Uterus (tissue), 4 donors: ENCODE measurements at places on chromosomes 3 and 15.

- H3K4me3 ChIP-seq, result no peak overlapping the region
- H3K27me3 ChIP-seq, result no peaks in the 10 kb centered on the region
- no peaks in the 10 kb centered on the region for H3K4me1 ChIP-seq
- no peak for DNase-seq
- no peaks in the 10 kb centered on the region for H3K36me3 ChIP-seq
Measured at GRCh38 chr3:65844370-65844769, 194.3 kb downstream of the MAGI1 start.

DNA sequence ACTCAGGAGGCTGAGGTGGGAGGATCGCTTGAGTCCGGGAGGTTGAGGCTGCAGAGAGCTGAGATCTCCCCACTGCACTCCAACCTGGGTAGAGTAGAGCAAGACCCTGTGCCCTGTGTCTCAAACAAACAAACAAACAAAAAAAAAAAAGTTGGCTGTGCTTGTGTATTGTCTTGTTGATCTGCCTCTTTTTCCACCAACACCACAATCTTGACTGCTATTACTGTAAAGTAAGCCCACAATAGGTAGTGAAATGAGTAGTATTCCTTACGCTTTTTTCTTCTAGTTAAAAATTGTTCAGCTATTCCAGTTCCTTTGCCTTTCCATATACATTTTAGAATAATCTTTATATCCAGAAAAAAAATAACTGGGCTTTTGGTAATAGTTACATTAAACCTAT, 35.5 kb downstream of the PTH1R start:
- no peak overlapping the region for H3K4me3 ChIP-seq
- H3K4me1 ChIP-seq, result peaks cover 8% of the 10 kb centered on the region
- no peaks in the 10 kb centered on the region for H3K36me3 ChIP-seq
- H3K27ac ChIP-seq, result no peak overlapping the region
- no peaks in the 10 kb centered on the region for H3K27me3 ChIP-seq

DNA sequence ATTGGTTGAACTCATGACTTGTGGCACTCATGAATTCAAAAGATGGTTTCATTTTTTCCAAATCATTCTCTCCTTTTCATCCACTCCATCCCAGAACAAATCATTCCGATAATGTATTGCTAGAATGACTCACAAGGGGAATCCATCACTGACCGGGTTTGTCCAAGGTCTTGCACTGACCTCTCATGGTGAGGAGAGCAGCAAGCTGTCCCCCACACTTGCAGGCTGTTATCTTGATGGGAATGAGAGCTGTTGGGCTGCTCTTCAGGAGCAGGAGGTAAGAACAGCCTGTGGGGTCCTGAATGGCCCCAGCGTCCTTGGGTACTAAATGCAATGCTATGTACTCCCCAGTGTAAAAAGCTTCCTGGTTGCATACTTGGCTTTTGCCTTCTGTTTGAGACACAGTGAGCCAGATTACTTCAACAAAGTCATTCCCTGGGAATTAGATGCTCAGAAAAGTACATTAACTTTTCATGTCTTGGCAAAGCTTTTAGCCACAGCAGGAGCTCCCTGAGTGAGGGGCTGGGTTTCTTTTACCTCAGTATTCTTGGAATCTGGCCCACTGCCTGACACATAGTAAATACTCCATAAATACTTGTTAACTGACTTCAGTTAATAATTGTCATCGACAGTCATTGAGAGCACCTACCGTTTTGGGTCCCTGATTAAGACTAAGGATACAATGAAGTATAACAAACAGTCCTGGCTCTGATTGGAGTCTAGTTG, 24.1 kb downstream of the CCNL1 start:
- H3K36me3 ChIP-seq, result no peaks in the 10 kb centered on the region
- peak overlapping the region; percentile 51 for H3K27ac ChIP-seq
- no peaks in the 10 kb centered on the region for H3K4me1 ChIP-seq
- no peaks in the 10 kb centered on the region for H3K27me3 ChIP-seq
- peak; percentile 58 for DNase-seq

DNA sequence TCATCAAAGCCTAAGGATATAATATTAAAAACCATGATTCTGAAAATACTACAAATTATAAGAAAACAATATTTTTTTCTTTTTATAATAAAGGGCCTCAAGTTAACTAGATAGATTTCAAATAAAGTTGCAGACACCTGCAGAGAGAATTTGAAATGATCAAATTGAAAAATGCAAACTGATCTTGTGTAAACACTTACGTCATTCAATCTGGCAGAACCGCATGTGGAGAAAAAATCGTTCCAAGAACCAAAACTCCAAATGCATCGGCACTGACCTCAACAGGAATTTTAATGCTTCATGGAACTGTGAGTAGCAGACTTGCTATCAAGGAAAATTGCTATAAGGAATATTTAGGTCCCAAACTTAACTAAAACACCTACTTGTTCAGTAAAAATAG, 17.2 kb downstream of the CPA3 start:
- H3K4me1 ChIP-seq, result no peaks in the 10 kb centered on the region
- DNase-seq, result no peak
- no peak overlapping the region for H3K27ac ChIP-seq
- H3K4me3 ChIP-seq, result no peak overlapping the region
- no peaks in the 10 kb centered on the region for H3K36me3 ChIP-seq
- no peaks in the 10 kb centered on the region for H3K27me3 ChIP-seq

DNA sequence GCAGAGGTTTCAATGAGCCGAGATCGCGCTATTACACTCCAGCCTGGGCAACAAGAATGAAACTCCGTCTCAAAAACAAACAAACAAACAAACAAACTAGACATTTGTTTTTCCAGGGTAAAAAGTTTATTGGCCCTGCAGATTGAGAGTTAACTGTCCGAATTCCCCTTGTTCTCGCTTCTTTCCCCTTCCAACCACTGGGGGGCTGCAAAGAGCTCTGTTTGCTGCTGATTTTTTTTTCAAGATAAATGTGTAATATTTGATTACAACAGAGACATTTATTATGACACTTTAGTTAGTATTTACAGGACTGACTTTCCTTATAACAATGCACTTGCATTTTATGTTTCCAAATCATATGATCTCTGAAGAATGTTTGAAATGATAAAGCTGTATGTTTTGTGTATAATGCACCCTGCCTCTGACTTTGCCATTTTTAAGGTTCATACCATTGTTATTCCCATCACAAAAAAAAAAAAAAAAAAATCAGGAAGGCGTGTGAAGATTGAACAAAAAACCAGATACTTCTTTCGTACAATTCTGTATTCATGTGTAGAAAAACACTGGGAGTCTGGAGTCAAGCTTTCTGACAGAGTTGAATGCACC, 2.8 kb downstream of the CLSTN2 start:
- no peaks in the 10 kb centered on the region for H3K36me3 ChIP-seq
- H3K4me3 ChIP-seq, result no peak overlapping the region
- peak; percentile 52 for DNase-seq
- H3K4me1 ChIP-seq, result no peaks in the 10 kb centered on the region

- no peak overlapping the region for H3K27ac ChIP-seq
- H3K4me3 ChIP-seq, result no peak overlapping the region
- no peak for DNase-seq
- H3K36me3 ChIP-seq, result no peaks in the 10 kb centered on the region
- no peaks in the 10 kb centered on the region for H3K4me1 ChIP-seq
Measured at GRCh38 chr3:14989943-14990779, 42.8 kb downstream of the NR2C2 start.

DNA sequence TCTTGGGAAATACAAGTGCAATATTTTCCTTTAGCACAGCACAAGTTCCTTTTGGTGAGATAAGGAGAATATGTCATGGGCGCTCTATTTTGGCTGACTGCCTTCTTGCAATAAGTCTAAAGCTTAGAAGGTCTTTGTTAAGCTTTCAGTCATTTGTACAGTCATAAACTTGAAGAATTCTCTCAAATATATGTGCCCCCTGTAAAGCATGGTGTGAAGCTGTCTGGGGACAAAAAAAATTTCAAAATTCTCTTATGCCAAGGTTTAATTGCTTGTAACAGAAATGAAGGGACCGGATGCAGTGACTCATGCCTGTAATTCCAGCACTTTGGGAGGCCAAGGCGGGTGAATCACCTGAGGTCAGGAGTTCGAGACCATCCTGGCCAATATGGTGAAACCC, 21.7 kb upstream of the ARID3B start:
- no peak overlapping the region for H3K27ac ChIP-seq
- DNase-seq, result no peak
- no peaks in the 10 kb centered on the region for H3K27me3 ChIP-seq
- no peak overlapping the region for H3K4me3 ChIP-seq

DNA sequence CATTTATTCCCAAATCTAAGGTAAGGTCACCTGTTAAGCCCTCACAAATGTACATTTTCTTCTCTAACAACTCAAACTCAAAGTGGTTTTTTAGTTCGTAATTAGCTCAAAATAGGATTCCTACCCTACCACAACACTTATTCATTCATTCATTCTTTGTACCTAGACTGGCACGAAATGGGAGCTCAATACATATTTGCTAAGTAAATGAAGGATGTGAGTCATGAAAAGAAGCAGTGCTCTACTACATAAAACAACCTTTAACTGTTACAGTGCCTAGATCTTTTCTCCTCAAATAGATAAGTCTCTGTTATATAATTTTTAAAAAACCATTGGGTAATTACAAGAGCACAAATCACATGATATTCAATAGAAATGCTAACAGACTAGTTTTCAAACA, 13.1 kb downstream of the RSL24D1 start:
- no peaks in the 10 kb centered on the region for H3K36me3 ChIP-seq
- no peak for DNase-seq
- H3K4me3 ChIP-seq, result no peak overlapping the region
- no peaks in the 10 kb centered on the region for H3K4me1 ChIP-seq
- no peak overlapping the region for H3K27ac ChIP-seq

GRCh38 chr3:13095408-13095937, 22.2 kb upstream of the IQSEC1 start:
- no peaks in the 10 kb centered on the region for H3K27me3 ChIP-seq
- H3K4me3 ChIP-seq, result no peak overlapping the region
- DNase-seq, result no peak
- H3K4me1 ChIP-seq, result no peaks in the 10 kb centered on the region
- H3K36me3 ChIP-seq, result no peaks in the 10 kb centered on the region

GRCh38 chr3:13886593-13887129, 6.8 kb upstream of the WNT7A start:
- H3K4me3 ChIP-seq, result no peak overlapping the region
- H3K36me3 ChIP-seq, result no peaks in the 10 kb centered on the region
- no peak for DNase-seq
- H3K4me1 ChIP-seq, result no peaks in the 10 kb centered on the region
- H3K27ac ChIP-seq, result no peak overlapping the region

DNA sequence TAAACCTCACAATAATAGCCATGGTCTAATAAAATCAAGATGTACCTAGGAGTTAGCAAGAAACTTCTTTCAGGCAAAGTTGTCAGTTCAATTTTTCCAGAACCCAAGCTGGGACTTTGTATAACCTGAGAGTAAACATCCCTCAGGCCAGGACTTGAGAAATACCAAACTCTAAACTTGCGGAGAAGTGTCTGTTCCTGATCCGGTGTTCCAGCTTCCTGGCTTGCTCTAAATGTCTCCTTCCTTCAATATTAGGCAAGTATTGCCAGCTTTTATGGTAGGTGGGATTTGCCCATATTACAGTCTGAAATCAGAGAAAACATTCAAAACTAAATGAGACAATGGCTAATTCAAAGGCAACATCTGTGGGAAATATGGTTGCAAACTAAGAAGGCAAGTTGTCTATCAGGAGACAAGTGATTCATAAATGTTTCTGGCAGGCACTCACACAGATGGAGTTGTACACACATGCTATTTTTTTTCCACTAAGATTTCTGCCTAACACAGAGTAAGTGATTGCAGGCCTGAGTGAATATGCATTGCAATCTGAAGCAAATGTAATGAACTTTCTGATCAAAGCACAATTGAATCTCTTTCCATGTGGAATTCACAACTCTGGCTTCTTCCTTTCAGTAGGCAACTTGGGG, 88.3 kb upstream of the COL8A1 start:
- H3K4me3 ChIP-seq, result no peak overlapping the region
- no peaks in the 10 kb centered on the region for H3K27me3 ChIP-seq
- H3K4me1 ChIP-seq, result no peaks in the 10 kb centered on the region
- no peak for DNase-seq

DNA sequence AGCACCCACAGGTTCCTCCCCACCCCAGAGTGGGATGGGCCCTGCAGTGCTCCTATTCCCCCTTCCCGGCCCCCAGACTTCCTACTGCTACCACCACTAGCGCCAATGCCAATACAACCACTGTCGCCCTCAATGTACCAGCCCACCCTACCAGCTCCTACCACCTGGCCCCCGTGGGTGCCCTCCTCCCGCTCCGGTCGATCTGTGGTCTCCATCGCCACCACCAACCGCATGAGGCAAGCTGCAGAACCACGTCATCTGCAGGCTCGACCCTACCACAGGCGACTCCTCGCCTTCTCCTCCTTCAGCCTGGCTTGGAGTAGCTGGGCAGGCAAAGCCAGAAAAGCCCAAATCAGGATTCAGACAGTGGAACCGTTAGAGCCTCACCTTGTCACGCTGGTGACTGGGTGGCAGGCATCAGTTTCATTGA, 179.3 kb downstream of the POTEB3 start:
- H3K4me1 ChIP-seq, result no peaks in the 10 kb centered on the region
- no peaks in the 10 kb centered on the region for H3K27me3 ChIP-seq
- no peak overlapping the region for H3K4me3 ChIP-seq
- no peak for DNase-seq

DNA sequence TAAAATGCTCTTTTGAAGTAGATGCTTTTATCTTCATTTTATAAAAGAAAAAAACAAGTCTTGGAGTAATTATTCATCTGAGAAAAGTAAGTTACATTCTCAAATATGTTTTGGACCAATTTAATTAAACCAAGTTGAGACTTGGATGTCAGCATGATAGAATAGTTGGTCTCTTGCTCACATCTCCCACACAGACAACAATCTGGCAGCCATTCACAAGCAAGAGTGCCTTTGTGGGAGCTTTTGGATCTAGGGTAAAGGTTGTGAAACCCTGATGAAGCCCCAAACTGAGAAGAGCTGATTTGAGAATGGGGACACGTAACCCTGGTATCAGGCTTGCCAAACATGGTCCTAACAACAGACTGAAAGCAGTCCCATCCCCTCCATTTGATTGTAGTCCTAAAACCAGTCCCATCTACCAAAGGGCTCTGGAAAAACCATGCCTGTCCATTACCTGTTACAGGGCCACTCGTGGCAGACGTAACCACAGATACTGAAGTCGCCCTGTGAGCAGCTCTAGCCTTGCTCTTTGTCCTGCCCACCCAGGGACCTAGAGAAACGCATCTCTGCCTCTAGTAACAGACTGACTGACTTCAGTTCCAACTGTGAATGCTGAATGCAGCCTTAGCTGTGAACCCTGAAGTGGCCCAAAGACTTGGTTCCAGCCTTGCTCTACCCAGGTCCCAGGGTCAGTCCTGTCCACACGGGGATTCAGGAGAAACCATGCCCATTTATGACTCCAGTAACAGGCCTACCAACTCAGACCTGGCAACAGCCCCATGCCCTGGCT, 145.5 kb upstream of the SYNPR start:
- no peaks in the 10 kb centered on the region for H3K27me3 ChIP-seq
- no peak overlapping the region for H3K27ac ChIP-seq
- no peak for DNase-seq

DNA sequence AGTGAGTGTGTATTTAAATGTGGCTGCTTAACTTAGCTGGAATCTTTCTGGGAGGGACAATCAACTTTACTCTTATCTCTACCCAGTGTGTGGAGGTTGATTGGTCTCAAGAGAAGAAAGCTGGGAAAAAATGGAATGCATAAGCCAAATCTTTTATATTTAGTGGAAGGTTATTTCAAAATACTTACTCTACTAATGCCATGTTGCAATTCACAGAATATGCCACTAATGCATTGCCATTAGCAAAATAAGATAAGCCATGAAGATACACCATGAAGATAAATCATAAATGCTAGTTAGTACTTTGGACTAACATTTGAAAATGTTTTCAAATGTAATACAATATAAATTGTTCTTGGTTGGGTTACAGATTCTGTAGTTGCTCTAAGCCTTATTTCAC, 155.1 kb upstream of the LRRFIP2 start:
- H3K4me3 ChIP-seq, result no peak overlapping the region
- DNase-seq, result no peak
- H3K27ac ChIP-seq, result no peak overlapping the region
- H3K27me3 ChIP-seq, result no peaks in the 10 kb centered on the region
- no peaks in the 10 kb centered on the region for H3K4me1 ChIP-seq
